ENCODE measurements at places on chromosomes 6 and 20.

DNA sequence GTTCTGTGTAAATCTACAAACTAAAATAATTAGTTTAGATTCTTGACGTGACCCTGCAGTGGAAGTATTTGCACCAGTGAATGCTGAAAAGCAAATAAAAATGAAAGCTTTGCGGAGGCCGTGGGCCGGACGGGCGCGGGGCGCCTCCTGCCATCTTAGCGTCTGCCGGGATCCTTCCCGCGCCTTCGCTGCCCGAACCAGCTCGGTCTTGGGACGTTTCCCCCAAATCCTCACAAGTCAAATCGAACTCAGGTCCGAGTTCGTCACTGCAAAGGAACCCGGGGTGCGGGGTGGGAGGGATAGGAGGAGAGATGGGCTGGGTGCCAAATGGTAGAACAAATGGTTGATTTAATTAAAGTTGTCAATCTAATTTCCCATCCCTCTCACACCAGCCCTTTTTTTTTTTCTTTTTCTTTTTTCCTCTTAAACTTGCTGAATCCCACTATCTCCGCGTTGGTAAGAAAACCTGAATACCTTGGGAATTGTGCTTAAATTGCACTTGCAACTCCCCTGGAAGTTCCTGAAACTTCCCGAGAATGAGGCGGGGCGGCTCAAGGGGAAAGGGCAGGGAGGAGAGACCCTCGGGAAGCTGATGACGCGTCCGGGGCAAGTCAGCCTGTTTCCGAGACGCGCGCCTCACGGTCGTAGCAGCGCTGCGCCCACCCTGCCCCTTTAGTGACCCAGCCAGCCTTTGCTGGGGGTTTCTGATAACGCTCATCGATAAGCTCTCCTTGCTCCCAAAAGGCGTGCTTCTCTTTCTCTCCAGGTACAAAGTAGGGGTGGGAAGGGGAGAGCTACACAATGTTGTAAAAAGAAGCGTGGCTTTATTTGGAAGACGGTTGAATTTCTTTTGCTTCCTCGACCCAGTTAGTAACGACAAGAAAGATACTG, 1.8 kb downstream of the GJA1 start:
- DNase-seq, result no peak

DNA sequence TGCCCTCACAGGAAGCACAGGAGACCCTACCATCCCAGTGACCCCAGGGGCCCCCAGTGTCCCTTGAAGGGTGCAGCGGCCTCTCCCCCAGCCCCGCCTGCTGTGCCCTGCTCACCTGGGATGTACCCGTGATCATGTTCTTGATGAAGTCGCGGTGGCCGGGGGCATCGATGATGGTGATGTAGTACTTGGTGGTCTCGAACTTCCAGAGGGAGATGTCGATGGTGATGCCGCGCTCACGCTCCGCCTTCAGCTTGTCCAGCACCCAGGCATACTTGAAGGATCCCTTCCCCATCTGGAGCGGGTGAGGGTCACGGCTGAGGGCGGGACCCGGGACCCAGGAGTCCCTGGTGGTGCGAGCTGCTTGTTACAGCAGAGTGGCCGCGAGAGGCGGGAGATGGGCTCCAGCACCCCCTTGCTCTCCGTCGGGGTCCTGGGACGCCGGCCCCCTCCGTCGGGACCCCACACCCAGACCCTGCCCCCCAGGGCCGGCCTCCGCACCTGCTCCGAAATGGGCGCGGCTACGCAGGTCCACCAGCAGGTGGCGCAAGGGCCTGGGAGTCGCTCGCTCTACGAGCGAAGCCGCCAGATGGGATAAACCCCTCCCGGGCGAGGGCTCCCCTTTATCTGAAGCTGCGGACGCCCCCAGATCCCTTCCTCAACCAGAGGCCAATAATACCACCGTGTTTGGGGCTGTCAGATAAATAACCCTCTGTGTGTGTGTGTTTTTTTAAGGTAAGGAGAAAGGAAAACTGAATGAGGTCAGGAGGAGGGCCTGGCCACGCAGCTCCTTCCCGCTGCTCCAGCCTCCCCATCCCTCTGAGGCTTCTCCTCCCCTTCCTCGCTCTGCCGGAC, 2.9 kb downstream of the EEF1A2 start:
- peak; percentile 85 for DNase-seq

DNA sequence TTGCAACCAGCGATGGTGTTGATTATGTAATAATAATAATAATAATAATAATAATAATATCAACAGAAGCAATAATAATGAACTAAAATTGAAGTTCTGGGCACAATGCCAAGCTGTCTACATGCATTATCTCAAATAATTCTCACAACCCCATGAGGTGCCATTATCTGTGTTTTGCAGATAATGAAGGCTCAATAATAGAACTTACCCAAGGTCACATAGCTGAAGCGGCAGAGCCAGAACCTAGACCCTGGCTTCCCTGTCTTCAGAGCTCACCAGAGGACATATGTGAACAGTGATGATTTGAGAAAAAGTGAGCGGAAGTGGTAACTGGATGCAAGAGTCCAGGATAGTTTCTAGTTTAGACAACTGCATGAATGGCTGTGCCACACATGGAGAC, 91.0 kb downstream of the HIVEP1 start:
- no peak for DNase-seq

GRCh38 chr6:63740709-63741108, 105.1 kb downstream of the PHF3 start:
- DNase-seq, result no peak

DNA sequence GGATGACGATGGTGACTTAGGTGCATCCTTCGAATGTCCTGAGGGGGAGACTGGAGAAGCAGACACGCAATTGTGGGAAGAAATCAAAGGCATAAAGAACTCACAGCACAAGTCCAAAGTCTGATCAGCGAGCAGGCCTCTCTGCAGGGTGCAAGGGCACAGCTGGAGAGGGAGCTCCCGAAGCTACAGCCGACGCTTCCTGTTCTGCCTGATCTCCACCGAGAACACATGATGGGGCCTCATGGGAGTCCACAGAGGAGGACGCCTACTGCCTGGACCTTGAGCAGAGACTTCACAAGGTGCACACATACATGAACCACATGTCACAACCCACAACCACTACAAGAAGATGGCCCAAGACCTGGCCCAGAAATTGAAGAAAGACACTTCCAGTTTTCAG, 51.4 kb downstream of the RIN2 start:
- DNase-seq, result no peak

DNA sequence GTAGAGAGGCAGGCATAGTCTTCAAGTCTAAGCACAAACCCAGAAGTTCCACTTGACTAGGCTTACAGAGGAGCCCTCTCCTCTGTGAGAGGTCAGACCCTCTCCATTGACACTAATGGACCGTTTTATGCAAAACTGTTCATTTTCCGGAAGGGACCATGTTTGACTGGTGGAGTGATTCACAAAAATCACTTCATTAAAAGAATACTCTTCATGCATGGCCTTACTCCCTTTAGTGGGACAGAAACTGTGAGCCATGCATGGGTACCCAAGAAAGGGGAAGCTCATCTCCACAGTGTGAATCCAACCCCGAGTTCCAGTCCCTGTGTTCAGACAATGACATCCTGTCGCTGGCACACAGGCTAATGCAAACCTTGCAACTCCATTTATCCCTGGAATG, 63.2 kb downstream of the OLIG3 start:
- no peak for DNase-seq

- DNase-seq, result no peak
Measured at GRCh38 chr6:167079853-167080297, 43.0 kb upstream of the CCR6 start.

GRCh38 chr6:32113386-32114352, 4.5 kb upstream of the TNXB start:
- peak; percentile 89 for DNase-seq

GRCh38 chr6:111711476-111711875, 105.8 kb upstream of the TRAF3IP2 start:
- no peak for DNase-seq

GRCh38 chr6:14235653-14236356, 118.2 kb downstream of the CD83 start:
- no peak for DNase-seq

GRCh38 chr6:148625609-148626008, 121.2 kb upstream of the UST start:
- no peak for DNase-seq

GRCh38 chr20:1897541-1897940, 2.3 kb downstream of the SIRPA start:
- DNase-seq, result no peak

GRCh38 chr6:73236144-73236750, 11.0 kb upstream of the KHDC1L start:
- DNase-seq, result no peak

GRCh38 chr6:163861627-163862026, 447.1 kb downstream of the QKI start:
- DNase-seq, result no peak

GRCh38 chr6:64949257-64949656, 757.8 kb downstream of the EYS start:
- DNase-seq, result no peak

GRCh38 chr6:10429638-10430427, 15.0 kb upstream of the TFAP2A start:
- no peak for DNase-seq

DNA sequence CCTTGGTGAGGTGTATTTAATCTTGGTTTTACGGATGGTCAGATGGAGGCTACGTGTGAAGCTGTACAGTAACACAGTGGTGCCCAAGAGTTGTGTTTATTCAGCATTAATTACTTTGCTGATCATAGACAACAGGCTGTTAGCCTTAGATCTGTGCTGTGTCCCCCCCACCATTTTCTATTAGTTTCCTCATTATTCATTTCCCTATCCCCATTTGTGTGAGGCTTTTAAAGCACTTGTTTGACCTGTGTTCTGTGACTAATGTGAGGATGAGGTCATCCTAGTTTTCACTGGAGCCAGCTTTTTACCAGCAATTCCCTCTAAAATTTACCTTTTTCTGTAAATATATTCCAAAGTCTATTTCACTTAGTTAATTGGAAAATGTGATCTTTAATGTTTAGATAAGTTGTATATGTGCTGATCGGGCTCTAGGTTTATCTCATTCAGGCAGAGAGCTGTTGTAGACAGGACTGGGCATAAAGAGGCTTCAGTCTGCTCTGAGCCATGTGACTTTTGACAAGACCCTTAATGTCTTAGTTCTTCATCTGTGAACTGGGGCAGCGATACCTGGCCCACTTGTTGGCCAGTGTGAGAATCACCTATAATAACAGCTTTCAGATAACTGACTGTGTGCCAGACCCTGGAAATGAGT, 8.4 kb downstream of the MAPRE1 start:
- DNase-seq, result no peak

GRCh38 chr6:43966374-43966658, 160.9 kb downstream of the MRPL14 start:
- no peak for DNase-seq

DNA sequence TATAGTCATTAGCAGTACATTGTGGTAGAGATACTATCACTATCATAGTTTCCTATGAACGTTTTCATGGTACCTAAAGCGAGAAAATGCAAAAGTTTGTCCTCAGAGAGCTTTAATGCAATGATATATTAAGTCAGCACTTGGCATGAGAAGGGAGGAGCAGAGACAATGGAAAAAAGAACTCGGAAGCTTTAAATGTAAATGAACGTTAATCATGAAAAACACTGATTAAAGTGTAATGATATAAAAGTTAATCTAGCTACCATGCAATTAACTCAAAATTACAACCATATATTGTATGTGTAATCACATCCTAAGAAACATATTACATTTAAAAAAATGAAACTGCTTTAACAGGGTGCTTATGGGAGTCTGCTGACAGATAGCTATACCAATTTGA, 282.7 kb downstream of the HDGFL1 start:
- no peak for DNase-seq

GRCh38 chr6:108630050-108630714, 69.5 kb downstream of the FOXO3 start:
- DNase-seq, result no peak

DNA sequence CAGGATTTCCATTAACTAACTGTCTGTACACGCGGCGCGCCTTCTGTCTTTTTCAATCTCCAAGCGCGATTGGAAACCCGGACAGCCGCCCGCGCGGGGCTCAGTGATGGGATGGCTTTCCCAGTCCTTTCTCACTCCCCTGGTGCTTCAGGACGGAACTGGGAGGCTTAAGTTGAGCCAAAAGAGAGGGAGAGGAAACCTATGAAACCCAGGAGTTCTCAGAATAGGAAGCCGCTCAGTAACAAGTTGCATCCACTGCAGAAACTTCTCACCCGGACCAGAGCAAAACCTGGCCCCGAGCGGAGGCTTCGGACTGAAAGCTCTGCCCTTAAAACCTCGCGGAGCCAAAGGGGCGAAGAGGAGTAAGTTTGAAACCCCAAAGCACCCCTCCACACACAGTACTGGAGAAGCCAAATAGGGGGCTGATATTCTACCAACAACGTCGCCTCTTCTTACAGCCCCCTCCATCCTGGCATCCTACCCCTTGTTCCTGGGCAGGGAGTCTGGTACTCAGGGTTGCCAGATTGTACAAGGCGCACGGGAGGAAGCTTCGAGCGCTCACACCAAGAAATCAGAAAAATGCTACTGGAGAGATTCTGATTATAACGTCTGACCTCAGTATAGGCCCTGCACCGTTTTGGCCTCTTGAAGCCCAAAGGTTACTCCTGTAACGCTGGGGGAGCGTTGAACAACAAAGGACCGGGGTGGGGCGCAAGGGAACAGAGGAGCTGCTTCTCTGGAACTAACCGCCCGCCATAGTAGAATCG, 906 bp upstream of the COL12A1 start:
- DNase-seq, result no peak

DNA sequence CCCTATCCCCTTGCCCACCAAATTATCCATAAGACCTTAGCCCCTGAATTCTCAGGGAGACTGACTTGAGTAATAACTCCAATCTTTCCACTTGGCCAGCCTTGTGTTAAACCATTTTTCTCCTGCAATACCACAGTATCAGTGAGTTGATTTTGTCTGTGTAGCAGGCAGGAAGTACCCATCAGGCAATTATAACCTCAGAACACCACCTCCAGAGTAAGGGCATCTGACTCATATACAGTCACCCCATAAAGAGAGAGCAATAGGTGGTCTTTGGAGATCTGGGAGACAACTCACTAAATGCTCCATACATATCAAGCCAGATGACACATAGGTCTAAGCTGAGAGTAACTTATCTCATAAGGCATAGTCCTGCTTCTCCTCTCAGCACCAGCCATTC, 83.7 kb downstream of the FILIP1 start:
- DNase-seq, result no peak
